ENCODE measurements at places on chromosomes 5 and 9.

- no peak for DNase-seq
These were observed 7.2 kb upstream of the TARS1 start for GRCh38 chr5:33433303-33434240.

DNA sequence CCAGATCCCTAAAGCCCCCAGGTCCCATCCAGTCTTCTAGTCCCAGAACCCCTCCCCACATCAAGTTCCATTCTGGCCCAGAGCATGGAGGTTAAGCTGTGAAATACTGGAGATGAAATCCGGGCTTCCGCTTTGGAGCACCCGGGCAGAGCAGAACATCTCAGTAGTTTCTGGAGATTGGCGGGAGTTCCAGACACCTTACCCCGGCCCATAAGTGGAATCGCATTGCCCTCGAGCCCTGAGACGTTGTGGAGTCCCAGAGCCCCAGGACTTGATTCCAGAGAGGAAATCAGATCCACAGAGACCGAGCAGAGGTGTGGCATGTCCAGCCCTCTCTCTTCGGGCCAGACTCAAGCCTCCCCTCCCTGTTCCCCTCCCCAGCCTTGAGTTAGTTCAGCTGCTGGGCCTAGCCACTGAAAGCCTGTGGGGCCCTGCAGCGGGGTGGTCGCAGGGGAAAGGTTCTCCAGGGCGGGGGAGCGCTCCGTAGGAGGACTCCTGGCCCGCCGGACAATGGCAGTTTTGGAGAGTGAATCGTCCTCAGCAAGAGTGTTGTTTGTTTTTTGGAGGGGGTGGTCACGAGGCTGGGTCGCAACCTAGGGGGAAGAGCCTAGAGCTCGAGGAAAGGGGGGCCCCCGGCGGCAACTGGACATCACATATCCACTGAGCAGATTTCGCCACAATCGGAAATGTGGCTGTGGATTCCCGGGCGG lies 1.0 kb upstream of the PAX5 start:
- DNase-seq: no peak

- DNase-seq: no peak
These were observed 65.0 kb upstream of the AFAP1L1 start for GRCh38 chr5:149206524-149207141.

DNA sequence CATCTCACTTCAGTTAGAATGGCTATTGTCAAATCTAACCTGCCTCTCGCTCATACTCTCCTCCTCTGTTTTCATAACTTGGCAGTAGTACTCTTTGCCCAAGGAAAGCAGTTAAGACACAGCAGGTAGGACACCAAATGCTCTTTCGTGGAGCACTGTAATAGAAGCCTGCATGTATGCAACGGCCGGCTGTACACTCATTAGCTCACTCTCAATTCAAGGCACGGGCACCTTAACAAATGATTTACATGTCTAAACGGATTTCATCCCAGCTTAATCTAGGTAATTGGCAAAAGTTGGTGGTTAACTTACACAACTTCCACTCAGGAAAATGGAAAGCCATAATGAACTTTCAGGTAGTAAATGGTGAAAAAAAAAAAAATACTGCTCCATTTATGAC lies 14.9 kb downstream of the DEPDC1B start:
- DNase-seq: no peak

DNA sequence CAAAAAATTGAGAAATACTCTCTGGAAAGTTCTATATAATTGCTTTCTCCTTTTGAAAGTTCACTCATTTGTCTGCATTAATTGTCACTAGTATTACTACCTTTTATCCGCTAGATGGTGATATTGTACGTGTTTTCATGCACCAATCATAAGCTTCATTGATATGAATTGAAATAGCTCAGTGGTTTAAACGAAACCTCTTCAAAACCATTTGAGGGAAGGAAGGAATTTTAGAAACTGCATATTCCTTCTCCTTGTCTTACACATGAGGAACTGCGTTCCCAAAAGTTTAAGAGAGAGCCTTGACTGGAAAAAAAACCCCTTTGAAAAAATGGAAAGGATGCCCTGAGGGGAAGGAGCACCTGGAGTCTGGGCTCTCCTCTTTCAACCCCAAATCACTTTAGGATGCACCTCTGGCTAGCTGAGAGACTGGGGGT lies 98.6 kb downstream of the YTHDC2 start:
- peak; percentile 9 for DNase-seq

Measured in right lung (tissue), 10 donors.